HT1080 (cell line): ENCODE measurements at places on chromosomes 6 and 20.

GRCh38 chr20:22288957-22289356 is 295.4 kb downstream of the FOXA2 start:
- no peak for DNase-seq

DNA sequence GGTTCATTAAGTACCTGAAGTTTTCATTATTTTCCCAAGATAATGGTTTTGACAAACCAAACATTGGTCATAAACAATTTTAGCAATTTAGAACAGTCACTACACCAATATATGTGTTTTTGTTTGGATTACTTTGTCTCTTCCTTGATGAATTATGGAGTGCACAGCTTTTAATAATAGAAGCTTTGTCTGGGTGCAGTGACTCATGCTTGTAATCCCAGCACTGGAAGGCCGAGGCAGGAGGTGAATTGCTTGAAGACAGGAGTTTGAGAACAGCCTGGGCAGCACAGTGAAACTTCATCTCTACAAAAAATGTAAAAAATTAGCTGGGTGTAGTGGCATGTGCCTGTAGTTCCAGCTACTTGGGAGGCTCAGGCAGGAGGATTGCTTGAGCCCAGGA is 89.4 kb upstream of the ANKEF1 start:
- DNase-seq, result peak; percentile 90

- DNase-seq, result no peak
Measured at GRCh38 chr6:6331393-6331792, 10.9 kb upstream of the F13A1 start.

DNA sequence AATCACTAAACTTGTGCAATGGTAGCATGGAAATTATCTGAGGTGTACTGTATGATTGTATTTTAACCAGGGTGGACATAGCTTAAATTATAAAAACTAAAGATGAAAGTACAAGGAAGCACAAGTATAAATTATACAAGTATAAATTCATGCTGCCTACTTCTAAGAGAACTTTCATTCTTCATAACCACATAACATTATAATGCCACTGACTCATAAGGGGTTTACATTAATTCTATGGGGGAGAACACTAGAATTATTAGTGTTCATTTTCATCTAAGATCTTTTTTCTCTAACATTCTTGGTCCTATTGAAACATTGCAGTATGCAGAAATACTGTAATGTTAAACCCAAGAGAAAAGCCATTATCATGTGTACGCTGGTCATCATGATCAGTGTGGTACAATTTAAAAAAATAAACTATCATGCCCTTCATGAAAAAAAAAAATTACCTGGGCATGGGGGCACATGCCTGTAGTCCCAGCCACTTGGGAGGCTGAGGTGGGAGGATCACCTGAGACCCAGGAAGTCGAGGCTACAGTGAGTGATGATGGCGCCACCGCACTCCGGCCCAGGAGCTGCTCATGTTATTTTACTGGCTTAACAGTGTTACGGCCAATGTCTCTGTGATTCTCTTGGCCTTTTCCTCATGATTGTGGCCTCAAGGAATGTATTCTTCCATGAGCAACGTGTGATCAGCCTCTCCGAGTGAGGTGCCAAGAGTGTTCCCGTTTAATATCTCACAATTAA is 25.9 kb upstream of the AHCY start:
- no peak for DNase-seq

DNA sequence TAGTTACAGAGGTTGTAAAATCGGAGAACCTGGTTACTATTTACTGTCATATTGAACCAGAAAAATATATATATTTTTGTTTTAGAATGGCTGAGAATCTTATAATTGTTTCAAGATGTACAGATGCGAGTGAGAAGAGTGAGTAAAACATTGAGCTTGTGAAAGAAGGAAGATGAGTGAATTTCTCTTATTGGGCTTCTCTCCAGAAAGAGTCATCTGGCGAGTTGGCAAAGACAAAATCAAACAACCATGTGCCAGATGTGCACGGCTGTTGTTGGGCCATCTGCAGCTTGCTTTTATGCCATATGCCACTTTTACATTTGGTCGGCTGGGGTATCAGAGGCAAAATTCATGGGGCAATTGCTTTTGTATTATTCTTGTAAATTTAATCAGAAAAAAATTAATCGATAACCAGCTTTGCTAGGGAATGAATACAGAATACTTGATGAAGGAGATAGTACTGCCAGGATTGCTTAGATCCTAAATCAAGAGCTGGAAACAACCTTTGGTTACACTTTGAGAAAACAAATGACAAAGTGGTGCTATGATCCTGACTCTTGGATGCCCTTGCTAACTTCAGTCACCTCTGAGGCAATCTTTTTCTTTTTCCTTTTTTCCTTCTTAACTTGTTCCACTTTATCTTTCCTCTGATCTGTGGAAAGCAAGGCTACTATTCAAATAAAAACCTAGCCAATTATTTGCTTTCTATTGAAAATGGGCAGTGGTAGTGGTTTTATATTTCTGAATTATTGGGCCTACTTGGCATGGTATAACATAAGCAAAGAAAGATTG is 97.1 kb upstream of the GRIK2 start:
- no peak for DNase-seq

GRCh38 chr6:168589275-168589674 is 148.3 kb downstream of the SMOC2 start:
- no peak for DNase-seq

DNA sequence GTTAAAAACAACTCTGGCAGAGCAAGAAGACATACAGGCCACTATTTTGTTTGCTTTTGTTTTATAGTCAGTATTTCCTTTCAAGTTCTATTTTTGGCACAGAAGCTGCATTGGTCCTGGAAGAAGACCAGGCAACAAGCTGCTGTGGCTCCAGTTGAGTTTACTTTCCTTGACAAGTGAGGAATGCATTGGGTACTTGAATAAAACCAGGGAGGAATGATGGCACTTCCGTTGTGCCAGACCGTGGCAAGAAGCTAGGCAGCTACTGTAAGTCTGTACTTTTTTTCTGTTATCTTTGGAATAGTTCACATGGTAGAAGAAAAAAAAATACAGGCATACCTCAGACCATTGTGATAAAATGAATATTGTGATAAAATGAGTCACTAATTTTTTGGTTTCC is 66.3 kb downstream of the NCOA3 start:
- peak; percentile 77 for DNase-seq

- no peak for DNase-seq
Measured at GRCh38 chr20:11832397-11832796, 85.3 kb upstream of the BTBD3 start.

- no peak for DNase-seq
Measured at GRCh38 chr6:44858998-44859397, 469.1 kb upstream of the RUNX2 start.

DNA sequence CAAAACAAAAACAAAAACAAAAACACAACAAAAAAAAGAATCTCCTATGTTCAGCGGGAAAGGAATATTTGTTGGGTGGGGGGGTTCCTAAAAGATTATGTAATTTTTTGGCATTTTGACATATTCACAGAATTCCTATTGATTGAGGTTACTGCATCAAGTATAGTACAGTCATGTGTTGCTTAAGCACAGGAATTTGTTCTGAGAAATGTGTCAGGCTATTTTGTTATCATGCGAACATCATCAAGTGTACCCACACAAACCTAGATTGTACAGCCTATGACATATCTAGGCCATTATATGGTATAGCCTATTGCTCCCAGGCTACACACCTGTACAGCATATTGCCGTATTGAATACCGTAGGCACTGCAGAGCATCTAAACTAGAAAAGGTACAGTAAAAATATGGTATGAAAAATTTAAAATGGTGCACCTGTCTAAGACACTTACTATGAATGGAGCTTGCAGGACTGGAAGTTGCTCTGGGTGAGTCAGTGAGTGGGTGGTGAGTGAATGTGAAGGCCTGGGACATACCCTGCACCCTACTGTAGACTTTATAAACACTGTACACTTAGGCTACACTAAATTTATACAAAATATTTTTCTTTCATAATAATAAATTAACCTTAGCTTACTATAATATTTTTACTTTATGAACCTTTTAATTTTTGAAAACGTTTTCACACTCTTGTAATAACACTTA is 110.6 kb downstream of the CDKAL1 start:
- no peak for DNase-seq

- DNase-seq, result no peak
Measured at GRCh38 chr6:166575205-166575604, 11.3 kb downstream of the RAMACL start.

- DNase-seq, result no peak
Measured at GRCh38 chr6:99512033-99512432, 3.2 kb downstream of the USP45 start.

GRCh38 chr6:83051377-83052172 is 14.1 kb downstream of the UBE3D start:
- no peak for DNase-seq

DNA sequence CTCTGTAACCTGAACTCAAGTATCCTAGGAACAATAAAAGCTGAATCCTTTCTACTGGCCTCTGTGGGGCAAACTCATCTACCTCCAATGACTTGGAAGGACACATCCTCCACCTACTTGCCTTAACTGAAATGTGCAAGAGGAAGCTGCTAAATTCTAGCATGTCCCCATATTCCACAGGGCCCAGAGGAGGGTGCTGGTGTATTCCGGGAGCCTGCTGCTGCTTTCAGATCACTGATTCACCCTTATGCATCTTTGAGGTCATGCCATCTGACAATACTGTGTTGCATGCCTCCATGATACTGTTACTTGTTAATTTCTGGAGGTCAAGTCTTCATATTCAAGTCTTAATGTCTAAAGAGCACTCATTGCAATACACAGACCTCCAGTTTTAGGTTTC is 40.3 kb downstream of the LYRM4 start:
- DNase-seq, result no peak

- no peak for DNase-seq
Measured at GRCh38 chr6:15395087-15395486, 149.2 kb downstream of the JARID2 start.

DNA sequence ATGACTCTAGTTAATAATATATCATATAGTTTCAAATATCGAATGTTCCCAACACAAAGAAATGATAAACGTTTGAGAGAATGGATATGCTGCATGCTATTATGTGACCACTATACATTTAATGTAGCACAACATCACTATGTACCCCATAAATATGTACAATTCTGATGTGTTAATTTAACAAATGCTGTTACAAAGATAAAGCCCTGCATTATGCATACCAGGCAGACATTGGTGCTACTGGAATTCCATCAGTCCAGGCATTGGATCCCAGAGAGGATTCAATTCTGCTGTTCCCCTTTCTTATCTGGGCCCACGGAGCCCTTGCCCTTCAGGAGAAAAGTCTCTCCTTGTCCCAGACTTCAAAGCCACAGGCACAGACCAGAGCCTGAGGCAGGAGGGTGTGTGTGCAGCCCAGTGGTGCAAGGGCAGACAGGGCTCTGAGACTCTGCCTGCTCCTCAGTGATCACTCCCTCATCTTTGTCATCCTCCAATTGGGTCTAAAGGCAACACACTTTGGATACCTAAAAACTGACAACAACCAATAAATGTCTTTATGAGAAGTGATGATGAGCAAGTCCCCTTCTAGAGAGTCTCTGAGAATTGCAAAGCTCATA is 45.2 kb downstream of the PSMG4 start:
- no peak for DNase-seq

GRCh38 chr6:108873971-108874370 is 25.7 kb downstream of the ARMC2 start:
- no peak for DNase-seq

- no peak for DNase-seq
Measured at GRCh38 chr20:62168890-62169435, 13.9 kb upstream of the MTG2 start.

GRCh38 chr20:57398231-57398821 is 7.1 kb downstream of the RBM38 start:
- DNase-seq, result no peak

DNA sequence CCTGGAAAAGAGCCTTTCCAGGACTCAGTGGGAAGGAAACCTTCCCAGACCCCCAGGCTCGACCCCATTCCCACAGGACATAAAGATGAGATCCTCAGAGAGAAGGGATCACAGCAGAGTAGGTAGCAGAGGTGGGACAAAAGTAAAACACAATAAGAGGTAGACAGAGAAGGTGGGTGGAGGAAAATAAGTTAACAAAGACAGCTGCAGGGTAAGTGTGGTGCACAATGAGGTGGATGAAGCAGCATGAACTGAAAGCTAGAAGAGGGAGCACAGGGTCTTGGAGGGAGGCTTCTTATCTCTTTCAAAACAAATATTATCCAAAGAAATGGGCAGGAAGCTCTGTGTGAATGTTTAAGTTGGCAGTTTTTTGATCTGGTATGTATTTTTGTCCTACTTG is 14.0 kb upstream of the MAP7 start:
- no peak for DNase-seq

GRCh38 chr6:55827818-55828522 is 47.4 kb downstream of the BMP5 start:
- no peak for DNase-seq

- DNase-seq, result no peak
Measured at GRCh38 chr6:13250703-13251102, 77.6 kb downstream of the TBC1D7 start.

DNA sequence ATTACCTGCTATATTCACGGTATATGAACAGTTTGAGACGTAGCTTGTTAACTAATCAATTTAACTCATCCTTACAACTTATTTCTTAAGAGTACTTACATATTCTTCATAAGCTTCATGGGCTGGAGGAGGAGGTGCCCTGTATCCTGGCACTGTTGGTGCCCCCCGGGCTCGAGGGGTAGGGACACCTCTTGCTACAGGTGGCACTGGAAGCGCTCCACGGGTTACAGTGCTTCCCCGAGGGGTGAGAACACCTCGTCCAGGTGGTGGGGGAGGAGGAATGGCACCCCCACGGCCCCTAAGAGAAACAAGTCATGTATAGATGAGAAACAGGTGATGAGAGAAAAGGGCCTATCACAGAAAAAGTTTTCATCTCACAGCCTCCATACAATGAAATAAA is 391.5 kb downstream of the KHDRBS2 start:
- DNase-seq, result no peak

DNA sequence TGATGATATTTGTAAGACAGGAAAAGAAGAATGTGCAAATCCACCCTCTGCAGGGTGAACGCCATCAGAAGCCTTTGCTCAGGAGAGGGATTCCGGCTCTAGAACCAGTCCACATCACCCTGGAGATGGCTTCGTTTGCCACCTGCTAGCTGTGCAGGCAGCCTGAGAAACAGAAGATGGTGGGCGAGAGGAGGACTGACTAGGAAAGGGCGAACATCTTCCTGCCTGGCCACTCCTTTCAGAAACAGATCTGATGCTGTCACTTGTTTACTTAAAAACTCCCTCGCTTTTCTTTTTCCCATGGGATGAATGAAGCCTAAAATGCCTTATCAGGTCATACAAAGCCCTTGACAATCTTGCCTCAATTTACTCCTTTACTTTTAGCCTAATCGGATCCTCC is 1.2 kb downstream of the PTPRA start:
- no peak for DNase-seq

GRCh38 chr6:133768656-133769295 is 120.1 kb upstream of the TCF21 start:
- DNase-seq, result no peak

DNA sequence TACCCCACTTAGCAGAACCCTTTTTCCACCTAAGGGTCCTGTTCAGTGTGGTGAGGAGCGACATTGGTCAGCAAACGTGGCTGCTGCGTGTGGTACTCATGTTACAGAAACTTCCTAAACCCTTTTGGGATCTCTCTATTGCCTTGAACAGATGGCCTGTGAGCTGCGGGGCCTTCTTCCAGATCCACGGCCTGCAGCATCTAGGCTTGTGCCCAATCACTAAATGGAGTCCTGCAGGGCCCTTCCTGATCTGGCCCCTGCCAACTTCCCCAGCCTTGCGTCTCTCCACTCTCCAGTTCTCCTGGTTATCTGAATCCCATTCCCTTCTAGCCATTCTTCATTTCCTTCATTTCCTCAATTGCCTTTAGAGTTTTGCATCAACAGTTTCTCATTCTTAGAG is 85.6 kb downstream of the PDE7B start:
- no peak for DNase-seq

- no peak for DNase-seq
Measured at GRCh38 chr6:55892749-55893357, 17.5 kb upstream of the BMP5 start.
